ENCODE measurements at places on chromosomes 13 and 19.
A peak's percentile ranks its signal among the peaks of the same experiment; 100 is the strongest.

- no peak for DNase-seq
Observed at GRCh38 chr13:39945226-39945625, 289.8 kb downstream of the COG6 start.

- DNase-seq, result no peak
Observed at GRCh38 chr19:51108805-51109146, 567 bp upstream of the CTU1 start.

GRCh38 chr19:16022251-16022650 is 54.0 kb upstream of the TPM4 start:
- no peak for DNase-seq

- no peak for DNase-seq
Observed at GRCh38 chr19:49469828-49470614, 4.0 kb upstream of the FLT3LG start.

- DNase-seq, result no peak
Observed at GRCh38 chr19:35045667-35046300, 4.3 kb downstream of the HPN start.

GRCh38 chr13:98480915-98481877 is 95.7 kb downstream of the STK24 start:
- no peak for DNase-seq

GRCh38 chr13:48263196-48263595 is 30.2 kb downstream of the ITM2B start:
- DNase-seq, result no peak

GRCh38 chr13:49185264-49185663 is 34.9 kb upstream of the MLNR start:
- no peak for DNase-seq

GRCh38 chr13:91045351-91046034 is 302.0 kb upstream of the MIR17HG start:
- no peak for DNase-seq

DNA sequence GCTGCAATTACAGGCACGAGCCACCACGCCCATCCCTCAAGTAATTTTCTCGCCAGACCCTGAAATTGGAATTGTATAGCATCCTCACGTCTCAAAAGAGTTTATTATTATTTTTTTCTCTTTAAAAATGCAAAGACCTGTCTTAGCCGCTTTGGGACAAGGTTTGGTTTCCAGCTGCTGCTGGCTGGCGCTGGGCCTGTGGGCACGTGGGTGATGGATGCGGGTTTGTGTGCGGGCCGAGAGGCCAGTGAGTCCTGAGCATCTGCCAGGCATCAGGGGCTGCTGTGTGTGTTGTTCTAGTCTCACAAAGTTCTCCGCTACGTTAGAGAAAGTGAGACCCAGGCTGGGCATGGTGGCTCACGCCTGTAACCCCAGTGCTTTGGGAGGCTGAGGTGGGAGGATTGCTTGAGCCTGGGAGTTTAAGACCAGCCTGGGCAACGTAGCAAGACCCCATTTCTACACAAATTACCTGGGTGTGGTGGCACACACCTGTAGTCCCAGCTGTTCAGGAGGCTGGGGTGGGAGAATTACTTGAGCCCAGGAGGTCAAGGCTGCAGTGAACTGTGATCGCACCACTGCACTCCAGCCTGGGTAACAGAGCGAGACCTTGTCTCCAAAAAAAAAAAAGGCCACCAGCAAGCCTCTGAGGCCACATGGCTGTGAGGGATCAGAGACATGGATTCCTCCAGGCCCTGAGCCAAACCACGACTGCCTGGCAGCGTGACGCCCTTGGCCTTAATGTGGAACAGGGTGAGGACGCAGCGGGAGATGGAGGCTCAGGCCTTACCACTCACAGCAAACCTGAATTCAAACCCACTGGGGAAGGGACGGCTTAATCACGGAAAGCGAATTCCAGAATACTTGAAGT is 4.7 kb upstream of the TMPRSS9 start:
- DNase-seq, result no peak

- DNase-seq, result no peak
Observed at GRCh38 chr19:19303411-19303810, 16.9 kb downstream of the SUGP1 start.

DNA sequence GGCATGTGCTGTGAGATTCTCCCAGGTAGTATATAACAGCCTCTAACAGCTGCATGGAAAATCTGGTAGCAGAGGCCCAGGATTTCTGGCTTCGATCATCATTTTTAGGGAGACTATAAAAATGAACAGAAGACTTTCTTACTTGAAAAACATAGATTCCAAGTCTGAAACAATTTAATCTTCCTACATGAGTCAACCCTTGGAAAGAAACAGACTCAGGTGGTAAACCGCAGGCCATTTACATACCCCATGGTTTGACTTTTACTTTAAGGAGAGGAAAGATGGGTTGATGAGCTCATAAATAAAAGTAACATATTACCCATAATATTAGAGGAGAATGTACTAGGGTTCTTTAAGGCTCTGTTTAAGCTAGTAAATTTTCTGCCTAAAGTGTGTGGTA is 121.6 kb downstream of the CYSLTR2 start:
- DNase-seq, result peak; percentile 47

- no peak for DNase-seq
Observed at GRCh38 chr13:41458761-41459431, 1.5 kb downstream of the RGCC start.

GRCh38 chr19:35117116-35117515 is 1.5 kb downstream of the FXYD3 start:
- DNase-seq, result no peak

GRCh38 chr19:3867971-3868769 is 668 bp downstream of the ZFR2 start:
- DNase-seq, result no peak

GRCh38 chr19:44092108-44092507 is 2.1 kb upstream of the ZNF224 start:
- no peak for DNase-seq

- DNase-seq, result no peak
Observed at GRCh38 chr13:99800951-99801350, 170.6 kb downstream of the ZIC5 start.

DNA sequence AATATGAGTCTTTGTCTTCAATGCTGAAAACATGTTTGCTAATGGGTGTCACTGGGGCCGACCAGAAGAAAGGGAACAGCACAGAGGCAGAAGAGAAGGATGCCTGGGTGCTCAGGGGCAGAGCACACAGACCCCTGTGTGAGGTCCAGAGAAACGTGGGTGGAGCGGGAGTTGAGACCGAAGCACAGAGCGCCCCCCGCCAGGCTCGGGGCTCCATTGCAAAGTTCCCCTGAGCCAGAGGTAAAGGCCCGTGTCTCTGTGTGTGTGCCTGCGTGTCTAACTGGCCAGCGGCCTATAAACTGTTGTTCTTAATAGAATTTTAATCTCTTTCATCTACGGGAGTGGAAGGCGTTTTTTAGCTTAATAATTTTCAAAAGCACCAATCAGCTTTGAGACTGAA is 343.1 kb downstream of the TEX29 start:
- no peak for DNase-seq

DNA sequence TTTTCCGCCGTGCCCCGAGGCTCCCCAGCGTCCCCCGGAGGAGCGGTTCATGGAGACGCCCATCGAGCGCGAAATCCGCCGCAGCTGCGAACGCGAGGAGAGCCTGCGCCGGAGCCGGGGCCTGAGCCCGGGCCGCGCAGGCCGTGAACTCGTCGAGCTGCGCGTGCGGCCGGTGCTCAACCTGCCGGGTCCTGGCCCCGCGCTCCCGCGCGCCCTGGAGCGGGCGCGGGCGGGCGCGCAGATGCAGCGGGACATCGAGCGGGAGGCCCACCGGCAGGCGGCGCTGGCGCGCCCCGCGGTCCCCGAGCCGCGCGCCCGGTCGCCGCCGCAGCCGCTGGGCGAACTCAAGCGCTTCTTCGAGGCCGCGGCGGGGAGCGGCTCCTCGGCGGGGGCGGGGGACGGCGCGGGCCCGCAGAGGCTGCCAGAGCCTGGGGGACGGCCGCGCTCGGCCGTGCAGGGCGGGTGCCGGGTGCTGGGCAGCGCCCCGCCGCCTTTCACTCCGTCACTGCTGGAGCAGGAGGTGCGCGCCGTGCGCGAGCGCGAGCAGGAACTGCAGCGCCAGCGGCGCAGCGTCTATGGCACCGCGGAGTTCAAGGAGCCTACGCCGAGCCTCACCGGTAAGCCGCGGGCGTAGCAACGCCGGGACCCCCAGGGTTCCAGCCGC is 807 bp downstream of the MISP3 start:
- DNase-seq, result no peak

- DNase-seq, result no peak
Observed at GRCh38 chr19:51203916-51204315, 21.0 kb upstream of the CD33 start.

DNA sequence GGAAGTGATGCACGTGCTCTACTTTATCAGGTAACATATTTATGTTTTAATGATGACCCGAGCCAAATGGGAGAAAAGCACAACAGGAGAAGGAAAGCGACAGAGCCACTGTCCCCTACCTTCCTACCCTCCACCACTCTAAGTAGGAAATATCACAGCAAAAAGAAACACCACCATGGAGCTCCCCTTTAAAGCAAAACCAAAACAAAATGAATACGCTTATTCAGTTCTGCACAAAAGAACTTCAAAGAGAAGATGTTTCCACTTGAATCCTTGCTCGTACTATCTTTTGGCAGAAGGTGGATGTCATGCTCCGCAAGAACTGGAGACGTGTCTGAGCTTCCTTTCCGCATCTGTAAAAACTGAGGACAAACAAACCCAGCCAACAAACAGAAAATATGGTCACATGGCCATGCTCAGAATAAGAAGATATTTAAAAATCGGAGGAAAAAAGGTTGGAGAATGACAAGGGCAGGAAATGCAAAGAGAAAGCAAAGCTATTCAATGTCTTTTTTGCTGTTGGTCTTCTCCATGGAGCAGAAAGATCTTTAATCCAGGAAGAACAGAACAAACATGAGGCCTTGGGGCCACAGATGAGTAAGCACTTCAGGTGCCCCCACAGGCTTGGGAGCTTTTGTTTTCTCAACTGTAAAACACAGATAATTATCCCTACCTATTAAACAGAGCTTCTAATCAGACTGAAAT is 19.5 kb downstream of the N4BP2L1 start:
- DNase-seq, result no peak

- no peak for DNase-seq
Observed at GRCh38 chr19:37953171-37953917, 46.3 kb downstream of the SIPA1L3 start.

DNA sequence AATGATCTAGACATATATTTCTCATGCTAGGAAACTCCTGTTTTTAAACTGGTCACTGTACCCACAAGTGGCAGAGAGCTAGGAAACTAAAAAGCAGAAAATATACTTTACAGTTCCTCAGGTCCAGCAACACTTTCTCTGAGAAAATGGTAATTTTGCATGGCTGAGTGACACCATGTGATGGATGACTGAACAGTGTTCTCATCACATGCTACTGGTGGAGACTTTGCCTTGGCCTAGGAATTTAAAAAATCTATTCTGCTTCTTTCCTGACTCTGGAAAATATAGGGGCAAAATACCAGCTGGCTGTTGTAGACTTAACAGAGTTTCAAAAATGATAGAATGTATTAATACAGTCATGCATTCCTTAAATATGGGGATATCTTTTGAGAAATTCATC is 50.0 kb downstream of the LATS2 start:
- no peak for DNase-seq

- no peak for DNase-seq
Observed at GRCh38 chr13:75013818-75014217, 468.2 kb downstream of the TBC1D4 start.

DNA sequence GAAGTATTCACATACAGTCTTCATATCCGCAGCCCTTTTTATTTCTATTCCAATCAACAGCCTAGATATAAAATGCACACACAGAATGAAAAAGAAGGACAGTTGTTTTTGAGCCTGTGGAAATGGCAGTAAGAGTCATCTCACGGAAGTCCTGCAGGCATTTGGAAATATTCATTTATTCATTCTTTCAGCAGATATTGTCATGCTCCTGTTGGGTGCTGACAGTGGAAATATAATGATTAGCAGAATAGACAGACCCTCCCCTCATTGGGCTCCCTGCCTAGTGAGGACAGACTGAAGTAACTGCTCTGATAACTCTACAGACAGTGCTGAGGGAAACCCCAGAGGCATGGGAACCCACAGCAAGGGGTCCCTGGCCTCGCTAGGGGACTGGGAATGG is 392.3 kb downstream of the FOXO1 start:
- DNase-seq, result no peak

DNA sequence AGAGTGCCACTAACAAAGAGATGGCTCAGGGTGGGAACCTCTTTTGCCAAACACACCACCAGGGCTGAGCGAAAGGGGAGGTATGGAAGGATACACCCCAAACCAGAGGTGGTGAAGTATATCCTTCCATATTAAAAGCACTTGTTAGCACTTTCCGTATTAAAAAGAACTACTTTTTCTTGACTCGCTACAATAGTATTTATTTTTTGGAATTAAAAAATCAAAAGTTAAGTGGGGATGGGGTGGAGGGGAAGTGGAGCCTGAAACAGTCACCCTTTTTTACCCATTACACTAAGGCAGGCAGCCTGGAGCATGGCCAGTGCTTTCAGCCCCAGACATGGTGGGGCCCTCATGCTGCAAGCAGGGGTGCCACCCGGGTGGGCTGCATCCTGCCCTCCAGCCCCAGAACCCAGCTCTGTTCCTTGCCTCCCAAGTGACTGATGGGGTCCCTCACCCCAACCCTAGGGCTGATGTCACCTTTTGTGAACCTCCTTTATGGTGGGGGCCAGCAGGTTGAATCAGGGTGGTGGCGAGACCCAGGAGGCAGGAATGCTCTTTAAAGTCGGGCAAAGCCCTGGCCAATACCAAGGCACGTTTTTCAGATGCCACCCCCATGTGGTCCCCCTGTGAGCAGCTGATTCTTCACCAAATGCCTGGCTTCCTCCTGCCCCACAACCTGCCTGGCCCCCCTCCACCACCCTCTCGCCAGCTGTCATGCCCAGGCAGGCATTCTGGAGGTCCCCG is 31.0 kb downstream of the LYL1 start:
- DNase-seq, result no peak
